Stimulated activated CD4-positive, alpha-beta T cell treated with anti-CD3 and anti-CD28 coated beads, Interleukin-12 subunit alpha, Interleukin-12 subunit beta, amount 100 ng/mL, for 48 hours (primary cell): ENCODE measurements at places on chromosomes 12 and 14.
A peak's percentile ranks its signal among the peaks of the same experiment; 100 is the strongest.

GRCh38 chr14:99360774-99361595 is 89.0 kb upstream of the BCL11B start:
- DNase-seq = no peak

DNA sequence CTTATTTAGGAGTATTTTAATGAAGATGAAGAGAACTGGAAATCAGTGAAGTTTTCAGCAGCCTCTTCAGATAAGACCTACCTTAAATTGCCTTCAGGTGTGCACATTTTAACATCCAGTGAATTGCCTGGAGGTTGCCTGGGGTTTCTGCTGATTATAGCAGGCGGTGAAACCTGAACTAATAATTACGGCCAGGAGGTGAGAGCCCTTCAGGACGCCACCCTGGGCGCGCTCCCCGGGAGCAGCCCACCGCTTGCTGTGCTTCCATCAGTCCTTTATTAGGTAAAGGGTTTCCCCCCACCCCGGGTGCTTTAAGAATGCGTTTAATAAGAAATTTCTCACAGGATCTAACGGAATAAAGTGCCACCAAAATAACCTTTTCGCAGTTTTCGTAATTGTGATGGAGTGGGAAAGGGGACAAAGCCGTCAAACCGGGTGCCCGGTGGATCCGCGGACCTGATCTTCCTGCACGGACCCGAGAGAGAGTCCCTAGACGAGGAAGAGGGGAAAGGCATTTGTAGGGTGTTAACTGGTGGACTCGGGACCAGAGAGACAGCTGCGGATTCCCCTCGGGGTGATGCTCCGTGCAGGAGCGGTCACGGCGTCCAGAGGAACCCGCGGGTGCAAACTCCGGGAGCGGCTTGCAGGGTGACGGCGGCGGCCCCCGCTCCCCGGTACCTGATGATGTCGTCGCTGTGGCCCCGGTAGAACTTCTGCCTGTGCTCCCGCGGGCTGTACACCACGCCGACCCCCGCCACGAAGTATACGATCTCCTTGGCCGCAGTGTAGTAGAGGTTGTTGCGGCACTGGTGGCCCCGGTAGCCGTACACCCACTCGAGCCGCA is 902 bp downstream of the EML5 start:
- DNase-seq = peak; percentile 13

DNA sequence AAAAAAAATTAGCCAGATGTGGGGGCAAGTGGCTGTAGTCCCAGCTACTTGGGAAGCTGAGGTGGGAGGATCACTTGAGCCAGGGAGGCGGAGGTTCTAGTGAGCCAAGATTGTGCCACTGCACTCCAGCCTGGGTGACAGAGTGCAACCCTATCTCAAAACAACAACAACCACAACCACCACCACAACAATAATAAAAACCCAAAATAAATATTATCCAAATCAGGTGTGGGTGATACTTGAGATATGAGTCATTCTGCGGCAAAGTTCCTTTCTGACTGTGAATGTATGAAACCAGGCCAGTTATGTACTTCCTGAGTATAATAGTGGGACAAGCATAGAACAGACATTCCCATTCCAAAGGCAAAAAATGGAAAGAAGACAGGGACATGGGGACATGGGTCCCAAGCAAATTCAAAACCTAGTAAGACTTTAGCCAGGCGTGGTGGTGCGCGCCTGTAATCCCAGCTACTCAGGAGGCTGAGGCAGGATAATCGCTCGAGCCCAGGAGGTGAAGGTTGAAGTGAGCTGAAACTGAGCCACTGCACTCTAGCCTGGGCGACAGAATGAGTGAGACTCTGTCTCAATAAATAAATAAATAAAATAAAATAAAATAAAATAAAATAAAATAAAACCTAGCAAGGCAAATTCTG is 9.7 kb upstream of the ERC1 start:
- no peak for DNase-seq

DNA sequence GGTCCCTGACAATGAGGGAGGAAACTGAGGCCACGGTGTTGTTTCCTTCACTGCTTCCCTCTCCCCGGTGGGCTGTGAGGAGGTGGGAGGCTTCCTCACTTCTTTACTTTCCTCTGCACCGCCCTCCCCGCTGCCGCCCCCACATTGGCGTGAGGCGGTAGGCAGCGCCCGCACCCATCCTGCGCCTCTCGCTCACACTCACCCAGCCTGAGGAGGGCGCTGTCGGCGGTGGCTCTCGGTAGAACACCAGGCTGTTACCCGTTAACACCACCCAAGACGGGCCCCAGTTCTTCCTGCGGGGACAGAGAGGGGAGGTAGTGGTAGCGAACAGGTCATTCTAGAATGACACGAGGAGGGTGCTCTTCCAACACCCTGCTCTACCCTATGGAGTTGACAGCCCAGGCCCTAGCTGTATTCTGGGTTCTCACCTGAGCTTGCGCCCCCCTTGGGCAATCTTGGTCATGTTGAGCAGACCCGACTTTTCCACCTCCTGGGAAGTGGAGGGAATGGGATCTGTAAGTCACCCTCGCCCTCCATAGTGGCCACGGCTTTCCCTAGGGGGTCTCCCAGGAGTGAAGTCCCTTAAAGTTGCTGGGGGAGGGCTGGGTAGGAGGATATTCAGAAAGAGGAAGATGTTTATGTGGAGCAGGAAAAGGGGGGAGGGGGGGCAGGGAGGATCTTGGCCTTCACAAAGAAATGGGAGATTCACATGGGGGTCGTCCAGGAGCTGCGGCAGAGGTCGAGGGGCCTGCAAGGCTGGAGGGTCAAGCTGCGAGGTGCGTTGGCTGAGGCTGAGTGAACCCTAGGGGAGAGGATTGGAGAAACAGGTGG is 3.3 kb downstream of the ARHGAP9 start:
- DNase-seq = peak; percentile 76

GRCh38 chr14:104105822-104106470 is 20.4 kb downstream of the ASPG start:
- no peak for DNase-seq

DNA sequence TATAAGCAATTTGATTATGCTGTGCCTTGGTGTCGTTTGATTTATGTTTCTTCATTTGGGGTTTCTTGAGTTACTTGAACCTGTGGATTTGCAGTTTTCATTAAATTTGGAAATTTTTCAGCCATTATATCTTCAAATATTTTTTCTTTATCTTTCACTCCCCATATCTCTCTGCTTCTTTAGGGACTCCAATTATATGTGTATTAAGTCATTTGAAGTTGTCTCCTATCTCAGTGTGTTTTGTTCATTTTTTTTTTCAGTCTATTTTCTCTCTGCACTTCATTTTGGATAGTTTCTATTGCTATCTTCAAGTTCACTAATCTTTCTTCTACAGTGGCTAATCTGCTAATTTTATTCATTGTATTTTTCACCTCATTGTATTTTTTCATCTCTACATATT is 29.4 kb upstream of the RTRAF start:
- DNase-seq = no peak

DNA sequence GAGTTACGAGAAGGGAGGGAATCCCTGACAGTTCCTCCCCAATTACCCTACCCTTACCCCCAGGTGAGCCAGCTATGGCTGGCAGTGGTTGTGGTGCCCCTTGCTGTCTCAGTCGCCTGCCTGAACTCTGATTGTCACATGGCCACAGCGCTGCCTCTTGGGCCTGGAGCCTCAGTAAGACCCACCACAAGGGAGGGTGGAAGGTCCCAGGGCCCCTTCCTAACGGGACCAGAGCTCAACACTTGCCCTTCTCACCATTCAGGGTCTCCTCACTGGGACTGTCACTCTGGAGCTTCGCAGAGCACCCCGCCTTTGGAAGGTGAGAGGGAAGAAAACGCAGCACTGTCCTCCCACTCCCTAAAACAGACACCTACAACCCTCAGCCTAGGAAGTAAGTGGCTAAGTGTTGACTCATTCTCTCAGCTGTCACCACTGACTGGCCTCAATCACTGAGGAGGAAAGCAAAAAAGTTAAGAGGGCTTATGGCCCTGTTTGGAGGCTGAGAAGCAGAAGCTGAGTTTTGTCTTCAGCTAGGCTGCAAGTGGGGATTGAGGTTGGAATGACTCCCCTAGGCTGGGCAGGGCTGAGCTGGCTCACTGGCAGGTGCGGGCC is 1.0 kb downstream of the TMEM253 start:
- no peak for DNase-seq

DNA sequence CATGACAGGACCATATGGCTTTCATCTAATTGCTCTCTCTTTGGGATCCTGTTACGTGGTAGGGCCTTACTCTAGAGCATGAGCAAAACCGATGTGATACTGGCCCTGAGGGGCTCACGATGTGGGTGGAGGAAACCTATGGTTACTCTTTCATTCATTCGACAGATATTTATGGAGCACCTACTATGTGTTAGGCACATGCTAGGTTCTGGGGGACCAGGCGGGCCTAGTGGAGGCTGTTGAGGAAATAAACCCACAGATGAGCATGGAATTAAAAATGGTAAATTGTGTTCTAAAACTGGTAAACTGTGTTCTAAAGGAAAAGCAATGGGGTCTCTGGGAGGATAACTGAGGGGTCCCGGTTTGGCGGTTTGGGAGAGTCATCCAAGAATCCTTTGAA is 14.8 kb downstream of the SH2B3 start:
- no peak for DNase-seq

DNA sequence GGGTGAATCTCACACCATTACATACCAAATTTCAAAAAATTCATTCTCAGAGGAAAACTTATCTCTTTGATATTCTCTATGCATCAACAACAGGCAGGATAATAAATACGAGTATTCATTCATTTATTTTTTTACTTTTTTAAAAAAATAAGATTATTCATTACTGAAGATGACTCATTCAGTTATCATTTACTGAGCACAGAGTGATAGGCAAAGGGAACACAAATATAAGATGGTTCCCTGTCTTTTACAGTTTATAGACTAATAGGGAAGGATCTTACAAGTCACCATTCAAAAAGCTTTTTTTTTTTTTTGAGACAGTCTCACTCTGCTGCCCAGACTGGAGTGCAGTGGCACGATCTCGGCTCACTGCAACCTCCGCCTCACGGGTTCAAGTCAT is 5.0 kb upstream of the PABPN1 start:
- no peak for DNase-seq

- DNase-seq = no peak
These were observed 216.2 kb upstream of the ABCD2 start for GRCh38 chr12:39835517-39836489.

DNA sequence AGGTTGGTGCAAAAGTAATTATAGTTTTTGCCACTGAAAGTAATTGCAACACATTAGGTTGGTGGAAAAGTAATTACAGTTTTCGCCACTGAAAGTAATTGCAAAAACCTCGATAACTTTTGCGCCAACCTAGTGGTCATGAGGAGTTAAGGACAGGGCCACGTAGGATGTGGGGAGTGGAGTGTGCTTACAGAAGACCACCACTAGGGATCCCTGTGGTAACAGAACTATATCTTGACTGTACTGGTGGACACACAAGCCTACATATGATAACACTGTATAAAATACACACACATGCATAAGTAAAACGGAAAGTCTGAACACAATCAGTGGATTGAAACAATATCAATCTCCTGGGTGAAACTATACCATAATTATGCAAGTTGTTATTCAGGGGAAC is 187.4 kb upstream of the ABCD2 start:
- no peak for DNase-seq

DNA sequence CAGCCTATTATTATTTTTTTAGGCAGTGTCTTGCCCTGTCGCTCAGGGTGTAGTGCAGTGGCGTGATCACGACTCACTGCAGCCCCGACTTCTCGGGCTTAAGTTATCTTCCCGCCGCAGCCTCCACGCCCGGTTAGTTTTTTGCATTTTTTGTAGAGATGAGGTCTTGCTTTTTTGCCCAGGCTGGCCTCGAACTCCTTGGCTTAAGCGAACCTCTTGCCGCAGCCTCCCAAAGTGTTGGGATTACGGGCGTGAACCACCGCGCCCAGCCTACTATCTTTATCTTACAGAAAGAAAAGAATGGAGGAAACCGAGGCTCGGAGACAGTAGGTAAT is 507 bp upstream of the PTPN11 start:
- DNase-seq = no peak

DNA sequence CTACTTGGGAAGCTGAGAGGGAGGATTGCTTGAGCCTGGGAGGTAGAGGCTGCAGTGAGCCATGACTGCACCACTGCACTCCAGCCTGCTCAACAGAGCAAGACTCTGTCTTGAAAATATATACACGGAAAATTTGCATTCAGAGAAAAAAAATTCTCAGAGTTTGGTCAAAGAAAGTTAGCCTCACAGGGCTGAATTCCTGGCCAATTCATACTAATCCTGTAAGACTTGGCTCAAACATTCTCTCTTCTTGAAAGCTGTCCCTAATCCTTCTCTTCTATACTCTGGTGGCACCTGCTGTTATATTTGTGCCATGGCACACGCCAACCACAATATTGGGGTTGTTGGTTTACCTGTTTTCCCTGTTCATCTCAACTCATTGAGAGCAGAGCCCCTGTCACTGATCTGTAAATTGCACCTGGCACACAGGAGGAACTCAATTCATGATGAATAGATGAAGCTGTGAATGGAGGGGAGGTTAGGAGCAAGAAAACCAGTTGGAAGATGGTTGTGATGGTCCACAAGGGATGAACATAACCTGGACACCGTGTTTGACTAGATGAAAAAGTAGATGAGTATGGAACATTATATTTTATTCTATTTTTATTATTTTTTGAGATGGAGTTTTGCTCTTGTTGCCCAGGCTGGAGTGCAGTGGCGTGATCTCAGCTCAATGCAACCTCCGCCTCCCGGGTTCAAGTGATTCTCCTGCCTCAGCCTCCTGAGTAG is 36.8 kb upstream of the SPTSSA start:
- DNase-seq = peak; percentile 2

DNA sequence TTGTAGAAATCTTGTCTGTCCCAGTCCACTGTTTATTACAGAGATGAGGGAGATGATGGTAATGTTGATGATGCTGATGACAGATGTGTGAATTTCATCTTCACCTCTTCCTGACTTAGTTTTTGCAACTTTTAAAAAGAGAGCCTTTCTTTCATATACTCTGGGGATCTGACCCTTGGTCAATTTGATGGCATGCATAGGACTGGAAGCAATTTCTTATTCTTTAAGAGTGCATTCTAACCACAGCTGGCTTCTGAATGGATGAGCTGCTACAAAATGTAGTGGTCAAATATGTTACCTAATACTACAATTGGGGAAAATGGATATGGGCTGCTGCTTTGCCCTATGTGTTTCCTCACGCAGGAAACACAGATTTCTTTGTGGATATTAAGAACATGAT is 80.8 kb downstream of the MYRFL start:
- DNase-seq = no peak

GRCh38 chr12:4809449-4810218 is 89.4 kb downstream of the GALNT8 start:
- DNase-seq = no peak

DNA sequence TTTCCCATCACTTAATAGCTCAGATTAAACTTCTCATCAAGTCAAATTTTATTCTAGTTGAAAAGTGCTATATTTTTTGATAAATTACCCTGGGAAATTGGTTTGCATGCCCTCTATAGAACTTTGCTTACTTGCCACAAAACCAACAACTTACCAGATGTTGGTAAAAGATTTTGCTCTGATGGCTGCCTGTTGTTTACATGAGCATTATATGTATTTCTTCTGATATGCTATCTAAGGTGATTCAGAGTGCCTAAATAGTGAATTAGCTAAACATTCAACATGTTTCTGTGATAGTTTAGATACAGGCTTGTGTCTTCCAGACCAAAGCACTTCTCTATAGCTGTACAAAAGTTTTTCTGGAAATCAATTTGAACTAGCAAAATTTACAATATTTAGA is 51.0 kb downstream of the PPM1A start:
- no peak for DNase-seq
